ENCODE measurements at places on chromosomes 12 and 14. TPM values are rescaled to one million over a fixed set of nuclear protein-coding genes. Genes with fewer than 3 reads are reported as not detected.

DNA sequence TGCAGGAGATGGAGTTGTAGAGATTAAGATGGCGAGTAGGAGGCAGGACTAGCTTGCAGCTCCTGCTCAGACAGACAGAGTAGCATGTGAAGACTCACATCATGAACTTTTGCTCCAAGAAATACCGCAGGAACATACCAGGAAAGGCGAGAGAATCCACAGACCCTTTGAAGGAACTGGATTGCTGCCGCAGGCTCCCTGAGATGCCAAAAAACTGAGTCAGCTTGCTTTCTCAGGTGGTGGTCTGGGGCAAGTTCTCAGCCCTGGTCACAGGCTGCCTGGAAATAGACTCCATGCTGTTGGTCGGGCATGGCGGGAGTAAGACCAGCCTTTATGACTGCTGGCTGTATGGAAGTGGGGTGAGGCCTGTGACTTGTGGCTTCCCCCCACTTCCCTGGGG lies 163.6 kb upstream of the NAV3 start:
- peaks cover 2% of the 10 kb centered on the region for H3K4me1 ChIP-seq
- no peak for DNase-seq
- H3K4me3 ChIP-seq: no peak overlapping the region
- H3K27me3 ChIP-seq: peaks cover 12% of the 10 kb centered on the region

GRCh38 chr14:105999361-106000028 lies 473.1 kb downstream of the TMEM121 start:
- no peak overlapping the region for H3K27ac ChIP-seq
- no peak for DNase-seq
- H3K4me1 ChIP-seq: no peaks in the 10 kb centered on the region

The SMOC1 gene
- 2.0 TPM for total RNA-seq

DNA sequence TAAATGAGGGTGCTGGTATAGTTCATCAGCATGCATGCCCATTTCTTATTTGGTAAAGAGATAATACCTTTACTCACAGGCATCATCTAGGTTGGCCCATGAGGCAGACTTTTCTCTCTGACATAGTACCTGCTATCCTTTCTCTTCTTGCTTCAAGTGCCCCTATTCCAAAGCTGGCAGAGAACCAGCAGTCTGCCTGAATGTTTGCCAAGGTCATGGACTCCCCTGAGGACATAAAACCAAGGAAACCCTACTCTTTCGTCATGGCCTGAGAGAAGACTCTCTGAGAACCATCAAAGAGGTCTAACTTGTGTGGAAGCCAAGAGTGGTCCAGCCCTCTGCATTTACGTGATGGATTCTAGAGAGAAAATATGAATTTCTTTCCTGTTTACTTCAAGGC lies 11.9 kb downstream of the PPP1R36 start:
- H3K4me1 ChIP-seq: peaks cover 15% of the 10 kb centered on the region
- no peaks in the 10 kb centered on the region for H3K36me3 ChIP-seq
- H3K27ac ChIP-seq: no peak overlapping the region
- no peaks in the 10 kb centered on the region for H3K27me3 ChIP-seq

DNA sequence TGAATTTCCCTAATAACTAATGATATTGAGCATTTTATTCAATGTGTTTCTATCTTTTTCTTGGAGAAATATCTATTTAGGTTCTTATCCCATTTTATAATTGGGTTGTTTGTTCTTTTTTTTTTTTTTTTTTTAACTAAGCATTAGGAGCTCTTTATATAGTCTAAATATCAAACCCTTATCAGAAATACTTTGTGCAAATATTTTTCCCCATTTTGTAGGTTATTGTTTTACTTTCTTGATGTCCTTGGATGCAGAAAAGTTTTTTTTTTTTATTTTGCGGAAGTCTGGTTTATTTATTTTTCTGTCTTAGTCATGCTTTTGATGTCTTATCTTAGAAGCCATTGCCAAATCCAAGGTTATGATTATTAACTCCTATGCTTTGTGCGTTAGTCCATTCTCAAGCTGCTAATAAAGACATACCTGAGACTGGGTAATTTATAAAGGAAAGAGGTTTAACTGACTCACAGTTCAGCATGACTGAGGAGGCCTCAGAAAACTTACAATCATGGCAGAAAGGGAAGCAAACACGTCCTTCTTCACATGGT lies 434.3 kb upstream of the TBX3 start:
- DNase-seq: no peak
- H3K36me3 ChIP-seq: no peaks in the 10 kb centered on the region
- no peaks in the 10 kb centered on the region for H3K27me3 ChIP-seq
- H3K4me3 ChIP-seq: no peak overlapping the region

DNA sequence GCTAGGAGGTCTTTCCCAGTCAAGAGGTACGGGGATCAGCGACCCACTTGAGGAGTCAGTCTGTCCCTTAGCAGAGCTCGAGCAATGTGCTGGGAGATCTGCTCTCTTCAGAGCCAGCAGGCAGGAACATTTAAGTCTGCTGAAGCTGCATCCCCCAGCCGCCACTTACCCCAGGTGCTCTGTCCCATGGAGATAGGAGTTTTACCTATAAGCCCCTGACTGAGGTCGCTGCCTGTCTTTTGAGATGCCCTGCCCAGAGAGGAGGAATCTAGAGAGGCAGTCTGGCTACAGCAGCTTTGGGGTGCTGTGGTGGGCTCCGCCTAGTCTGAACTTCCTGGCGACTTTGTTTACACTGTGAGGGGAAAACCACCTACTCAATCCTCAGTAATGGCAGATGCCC lies 874.9 kb upstream of the FLRT2 start:
- peaks cover 8% of the 10 kb centered on the region for H3K4me1 ChIP-seq
- H3K36me3 ChIP-seq: peaks cover 7% of the 10 kb centered on the region
- no peak for DNase-seq
- no peak overlapping the region for H3K4me3 ChIP-seq

DNA sequence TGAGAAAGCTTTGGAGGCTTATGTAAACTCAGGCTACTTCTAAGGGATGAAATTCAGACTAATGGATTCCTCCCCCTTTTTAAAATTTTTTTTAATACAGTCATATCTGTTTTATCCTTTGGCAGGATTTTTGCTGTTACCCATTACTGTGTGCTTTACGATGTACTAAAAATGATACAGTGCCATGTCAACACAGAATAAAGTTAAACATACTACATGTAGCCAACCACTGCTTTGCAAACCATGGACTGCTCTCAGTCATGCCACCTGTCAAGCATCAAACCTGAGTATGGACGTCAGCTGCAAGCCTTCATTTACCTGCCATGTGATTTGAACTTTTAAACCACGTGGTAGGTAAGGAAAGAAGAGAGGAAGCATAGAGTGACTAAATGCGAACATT lies 325.8 kb downstream of the FUT8 start:
- H3K27me3 ChIP-seq: no peaks in the 10 kb centered on the region
- H3K4me1 ChIP-seq: no peaks in the 10 kb centered on the region
- H3K36me3 ChIP-seq: no peaks in the 10 kb centered on the region
- DNase-seq: no peak
- H3K27ac ChIP-seq: no peak overlapping the region

The PLEK2 gene
- not detected for total RNA-seq

- no peak for DNase-seq
- H3K27me3 ChIP-seq: no peaks in the 10 kb centered on the region
- H3K4me1 ChIP-seq: peaks cover 22% of the 10 kb centered on the region
- H3K27ac ChIP-seq: no peak overlapping the region
- no peaks in the 10 kb centered on the region for H3K36me3 ChIP-seq
Measured at GRCh38 chr12:92359581-92360209, 214.0 kb upstream of the BTG1 start.

- H3K36me3 ChIP-seq: no peaks in the 10 kb centered on the region
- H3K27me3 ChIP-seq: no peaks in the 10 kb centered on the region
- no peak overlapping the region for H3K4me3 ChIP-seq
Measured at GRCh38 chr14:19974844-19975243, 547 bp upstream of the OR4K15 start.

The PLA2G1B gene
- total RNA-seq: 1.2 TPM

The CCND2 gene
- total RNA-seq: 12.6 TPM

The PMCH gene
- not detected for total RNA-seq

The CD69 gene
- not detected for total RNA-seq

The TRPV4 gene
- total RNA-seq: 1.3 TPM

- DNase-seq: no peak
- peaks cover 25% of the 10 kb centered on the region for H3K4me1 ChIP-seq
- H3K27me3 ChIP-seq: peaks cover 4% of the 10 kb centered on the region
- H3K4me3 ChIP-seq: no peak overlapping the region
Measured at GRCh38 chr14:96252999-96253539, 2.9 kb upstream of the BDKRB1 start.

- no peak overlapping the region for H3K27ac ChIP-seq
- no peaks in the 10 kb centered on the region for H3K36me3 ChIP-seq
- H3K4me1 ChIP-seq: no peaks in the 10 kb centered on the region
- no peak for DNase-seq
- peaks cover 6% of the 10 kb centered on the region for H3K27me3 ChIP-seq
- no peak overlapping the region for H3K4me3 ChIP-seq
Measured at GRCh38 chr12:3568695-3569094, 77.7 kb downstream of the PRMT8 start.

The MUCL1 gene
- not detected for total RNA-seq

The RTL1 gene
- total RNA-seq: not detected

The ACSM4 gene
- not detected for total RNA-seq

The ARMH4 gene
- 16.7 TPM for total RNA-seq

- H3K36me3 ChIP-seq: no peaks in the 10 kb centered on the region
- H3K27me3 ChIP-seq: no peaks in the 10 kb centered on the region
- peaks cover 7% of the 10 kb centered on the region for H3K4me1 ChIP-seq
- no peak overlapping the region for H3K4me3 ChIP-seq
- H3K27ac ChIP-seq: no peak overlapping the region
- no peak for DNase-seq
Measured at GRCh38 chr12:66903782-66904396, 225.0 kb upstream of the GRIP1 start.

GRCh38 chr14:103858063-103858781 lies 10.8 kb upstream of the PPP1R13B start:
- peaks cover 17% of the 10 kb centered on the region for H3K27me3 ChIP-seq
- no peak for DNase-seq

- no peaks in the 10 kb centered on the region for H3K36me3 ChIP-seq
- no peak overlapping the region for H3K4me3 ChIP-seq
- H3K4me1 ChIP-seq: no peaks in the 10 kb centered on the region
- H3K27me3 ChIP-seq: no peaks in the 10 kb centered on the region
- no peak overlapping the region for H3K27ac ChIP-seq
Measured at GRCh38 chr14:101351146-101351545, 210.1 kb upstream of the DIO3 start.

The LETMD1 gene
- total RNA-seq: 44.9 TPM

The C14orf39 gene
- 1.4 TPM for total RNA-seq

DNA sequence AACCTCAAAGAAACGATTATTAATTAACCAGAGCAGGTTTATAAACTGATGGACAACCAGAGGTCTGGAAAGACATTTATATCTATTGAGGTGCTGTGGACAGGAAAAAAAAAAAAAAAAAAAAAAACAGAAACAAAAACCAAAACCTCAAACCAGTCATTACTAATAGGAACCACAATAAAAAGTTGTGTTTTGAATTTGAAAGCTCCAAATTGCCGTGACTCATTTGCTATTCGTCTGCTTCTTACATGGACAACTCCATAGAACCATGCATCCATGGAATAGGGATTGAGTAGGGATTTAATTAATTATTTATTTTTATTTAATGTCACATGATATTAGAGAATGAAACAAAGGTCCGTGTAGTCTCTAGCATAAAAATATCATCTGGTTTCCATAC lies 134.1 kb upstream of the SSTR1 start:
- H3K36me3 ChIP-seq: no peaks in the 10 kb centered on the region
- no peaks in the 10 kb centered on the region for H3K27me3 ChIP-seq
- no peaks in the 10 kb centered on the region for H3K4me1 ChIP-seq
- DNase-seq: no peak
- no peak overlapping the region for H3K4me3 ChIP-seq

- H3K4me1 ChIP-seq: peaks cover 21% of the 10 kb centered on the region
- H3K36me3 ChIP-seq: no peaks in the 10 kb centered on the region
- H3K27ac ChIP-seq: no peak overlapping the region
Measured at GRCh38 chr14:22378181-22378580, 210.8 kb downstream of the DAD1 start.

GRCh38 chr12:83823386-83824045 lies 1089.1 kb downstream of the SLC6A15 start:
- H3K27me3 ChIP-seq: peaks cover 8% of the 10 kb centered on the region
- H3K4me3 ChIP-seq: no peak overlapping the region
- no peak for DNase-seq
- H3K4me1 ChIP-seq: peaks cover 16% of the 10 kb centered on the region
- H3K36me3 ChIP-seq: no peaks in the 10 kb centered on the region
- H3K27ac ChIP-seq: no peak overlapping the region

The NAP1L1 gene
- 542 TPM for total RNA-seq

- DNase-seq: no peak
- H3K36me3 ChIP-seq: no peaks in the 10 kb centered on the region
- H3K27ac ChIP-seq: no peak overlapping the region
- H3K27me3 ChIP-seq: no peaks in the 10 kb centered on the region
- no peaks in the 10 kb centered on the region for H3K4me1 ChIP-seq
Measured at GRCh38 chr12:126926023-126926594, 1340.9 kb upstream of the TMEM132C start.

GRCh38 chr14:77099425-77100167 lies 1.5 kb downstream of the CIPC start:
- H3K4me3 ChIP-seq: peak overlapping the region; percentile 99
- H3K36me3 ChIP-seq: no peaks in the 10 kb centered on the region
- H3K4me1 ChIP-seq: peaks cover 29% of the 10 kb centered on the region
- DNase-seq: no peak

All from osteocyte (in vitro differentiated cells).